ENCODE measurements at places on chromosomes 1 and 21.

DNA sequence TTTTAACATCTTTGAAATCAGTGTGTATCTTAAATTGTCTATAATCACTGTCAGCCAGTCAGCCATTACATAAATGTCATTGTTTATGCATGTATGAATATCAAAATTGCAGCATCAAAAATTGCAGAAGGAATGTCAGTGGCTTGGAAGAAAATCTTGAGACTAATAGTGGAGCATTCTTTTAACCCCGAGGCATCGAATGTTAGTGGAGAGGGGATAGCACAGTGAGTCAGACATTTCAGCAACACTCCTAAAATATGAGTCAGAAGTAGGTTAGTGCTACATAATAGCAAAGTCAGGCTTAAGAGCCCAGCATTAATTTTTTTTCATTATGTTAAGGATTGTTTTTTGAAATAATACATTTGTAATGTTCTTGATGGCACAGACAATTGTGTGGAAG is 45.5 kb downstream of the SNRPE start:
- DNase-seq, result no peak

- peak; percentile 95 for DNase-seq
Measured at GRCh38 chr21:45615145-45615711, 28.3 kb upstream of the PCBP3 start.

- no peak for DNase-seq
Measured at GRCh38 chr1:29655145-29655544, 418.8 kb downstream of the PTPRU start.

DNA sequence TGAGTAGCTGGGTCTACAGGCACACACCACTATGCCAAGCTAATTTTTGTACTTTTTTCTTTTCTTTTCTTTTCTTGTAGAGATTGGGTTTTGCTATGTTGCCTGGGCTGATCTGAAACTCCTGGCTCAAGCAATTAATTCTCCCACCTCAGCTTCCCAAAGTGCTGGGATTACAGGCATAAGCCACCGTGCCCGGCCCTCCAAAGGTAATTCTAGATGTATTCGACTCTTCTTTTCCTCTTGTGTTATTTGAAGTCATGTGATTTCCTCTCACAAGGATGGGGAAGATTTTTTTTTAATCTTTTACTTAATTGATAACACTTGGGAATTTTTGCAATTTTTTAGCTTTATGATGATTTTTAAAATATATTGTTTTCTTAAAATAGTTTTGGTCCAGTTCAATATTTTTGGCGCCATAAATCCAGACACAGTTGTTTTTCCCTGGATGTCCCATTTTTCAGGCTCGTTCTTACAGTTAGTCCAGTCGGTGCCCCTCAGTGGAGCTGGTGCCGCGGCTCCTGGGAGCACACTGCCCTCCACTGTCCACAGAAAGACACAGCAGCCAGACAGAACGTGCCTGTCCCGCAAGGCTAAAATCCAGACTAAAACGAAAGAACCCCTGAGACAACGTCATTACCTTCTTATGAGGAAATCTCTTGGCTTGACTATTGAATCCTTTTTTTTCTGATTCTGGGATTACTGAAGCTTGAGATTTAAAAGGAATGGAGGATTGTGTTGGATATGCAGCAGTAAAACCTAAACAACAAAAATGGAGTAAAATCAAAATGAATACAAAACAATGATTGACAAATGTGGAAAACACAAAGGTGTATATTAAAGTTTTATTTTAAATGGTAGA is 22.4 kb downstream of the STPG1 start:
- peak; percentile 71 for DNase-seq

DNA sequence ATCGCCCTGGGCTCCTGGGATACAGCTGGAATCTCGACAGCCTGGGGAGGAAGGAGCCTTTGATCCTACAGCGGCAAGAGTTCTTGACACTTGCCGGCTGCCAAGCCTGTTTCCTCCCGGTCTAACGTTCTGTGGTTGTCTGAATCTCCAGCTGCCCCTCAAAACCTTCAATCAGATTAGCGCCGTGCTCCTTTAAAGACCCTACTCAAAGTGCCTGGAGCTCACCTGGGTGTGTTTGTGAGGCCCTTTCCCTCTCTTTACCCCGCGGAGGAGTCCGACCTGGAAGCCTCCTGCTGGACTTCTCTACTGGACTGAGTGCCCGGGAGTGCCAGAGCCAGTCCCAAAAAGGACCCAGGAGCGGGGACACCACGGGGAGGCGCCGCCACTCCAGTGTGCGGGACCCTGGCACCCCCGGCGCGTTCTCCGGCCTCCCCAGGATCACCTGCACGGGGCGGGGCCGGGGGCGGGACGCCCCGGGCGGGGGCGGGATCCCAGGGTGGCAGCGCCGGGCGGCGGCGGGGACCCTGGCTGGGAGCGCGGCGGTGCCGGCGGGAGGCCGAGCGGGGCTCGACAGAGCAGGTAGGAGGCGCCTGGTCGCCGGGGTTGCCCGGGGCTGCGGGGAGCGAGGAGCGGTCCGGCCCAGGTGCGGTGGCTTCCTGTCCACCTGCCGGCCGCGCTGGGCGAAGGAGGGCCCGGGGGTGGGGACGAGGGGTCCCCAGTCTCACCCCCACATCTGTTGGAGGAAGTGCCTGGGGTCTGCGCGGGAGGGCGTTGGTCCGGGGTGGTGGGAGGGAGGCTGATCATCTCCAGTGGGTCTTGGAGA is at the start of gene NCMAP:
Gene NCMAP, plus strand, starts transcription at position 497 of the 823 bp plus-strand sequence. CDS start 39,344 bp downstream, outside the sequence.
- peak; percentile 19 for DNase-seq

- no peak for DNase-seq
Measured at GRCh38 chr1:28236656-28237322, 865 bp downstream of the ATP5IF1 start.

DNA sequence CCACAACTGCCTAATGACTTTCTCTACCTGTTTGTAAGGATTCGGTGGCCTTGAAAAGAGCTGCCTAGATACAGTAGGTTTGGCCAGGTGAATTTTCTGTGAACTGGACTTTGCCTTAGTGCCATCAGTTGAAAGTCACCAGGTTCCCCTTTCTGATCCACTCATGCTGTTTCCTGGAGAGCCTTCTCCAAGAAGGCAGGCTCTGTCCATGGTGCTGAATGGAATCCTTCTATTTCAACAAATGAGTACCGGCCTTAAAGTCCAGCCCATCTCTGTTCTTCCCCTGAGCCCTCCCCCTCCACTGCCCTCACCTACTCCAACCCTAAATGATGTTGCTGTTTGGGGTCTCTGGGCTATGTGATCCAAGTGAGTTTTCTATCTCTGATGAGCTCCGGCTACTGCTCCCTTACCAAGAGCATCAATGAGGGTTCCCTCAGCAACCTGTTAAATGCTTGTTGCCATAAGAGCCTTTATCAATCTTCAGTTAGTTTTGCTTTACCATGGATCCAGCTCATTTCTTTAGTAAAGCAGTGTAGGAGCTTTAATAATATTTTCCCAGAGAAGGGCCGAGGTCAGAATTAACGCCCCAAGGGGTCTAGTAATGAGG is 500.4 kb downstream of the PTPRU start:
- no peak for DNase-seq

- no peak for DNase-seq
Measured at GRCh38 chr1:161879261-161879660, 113.1 kb downstream of the ATF6 start.

DNA sequence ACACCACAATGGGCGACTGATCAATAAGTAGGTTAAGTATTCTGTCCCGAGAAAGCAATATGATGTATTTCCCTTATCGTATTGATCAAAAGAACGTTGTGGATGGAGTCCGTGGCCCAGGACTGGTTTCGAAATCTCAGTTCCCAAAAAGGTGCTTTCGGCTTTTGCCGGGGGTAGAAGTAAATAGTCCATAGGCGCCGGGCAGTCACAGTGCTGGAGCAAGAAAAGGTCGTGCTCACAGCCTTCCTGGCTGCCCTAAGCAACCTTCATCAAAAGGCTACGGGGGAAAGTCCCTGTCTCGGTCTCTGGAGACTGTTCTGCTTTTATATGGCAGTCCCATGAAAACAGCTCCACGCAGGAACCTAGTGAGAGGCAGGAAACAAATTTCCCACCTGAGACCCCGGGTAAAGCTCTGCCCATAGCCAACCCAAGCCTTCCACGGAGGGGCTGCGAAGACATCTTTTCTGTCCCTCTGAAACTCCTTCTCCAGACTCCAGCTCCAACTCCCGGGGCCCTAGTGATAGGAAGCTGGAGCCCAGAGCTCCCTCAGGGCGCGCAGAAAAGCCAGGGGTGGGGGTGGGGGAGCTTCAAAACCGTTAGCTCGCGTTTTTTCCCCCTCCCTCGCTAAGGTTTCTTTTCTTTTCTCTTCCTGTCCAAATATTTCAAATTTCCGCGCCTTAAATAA is 7.0 kb downstream of the CDKN2C start:
- peak; percentile 35 for DNase-seq

DNA sequence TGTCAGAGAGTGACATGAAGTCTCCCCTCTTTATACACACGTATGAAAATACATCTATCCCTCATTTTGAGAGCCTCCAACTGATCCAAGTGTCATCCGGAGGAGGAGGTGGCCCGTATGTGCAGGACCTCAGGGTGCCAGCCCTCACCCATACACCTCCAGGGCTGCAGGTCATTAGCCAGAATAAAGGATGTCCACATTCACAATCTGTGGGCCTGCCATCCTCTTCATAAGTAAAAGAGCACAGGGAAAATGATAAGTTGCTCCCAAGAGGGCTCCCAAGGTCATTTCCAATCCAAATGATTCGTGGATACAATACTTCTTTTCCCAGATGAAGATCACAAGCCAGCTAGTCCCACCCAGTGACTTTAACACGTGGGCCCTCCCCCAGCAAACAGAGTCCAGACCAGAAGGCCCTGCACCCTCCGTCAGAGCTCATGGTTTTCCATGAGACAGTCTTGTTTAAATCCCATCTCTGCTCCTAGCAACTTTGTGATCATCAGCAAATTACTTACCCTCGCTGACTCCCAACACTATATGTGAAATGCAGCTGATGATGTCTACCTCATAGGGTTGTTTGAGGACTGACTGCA is 28.6 kb downstream of the RNASEL start:
- no peak for DNase-seq

DNA sequence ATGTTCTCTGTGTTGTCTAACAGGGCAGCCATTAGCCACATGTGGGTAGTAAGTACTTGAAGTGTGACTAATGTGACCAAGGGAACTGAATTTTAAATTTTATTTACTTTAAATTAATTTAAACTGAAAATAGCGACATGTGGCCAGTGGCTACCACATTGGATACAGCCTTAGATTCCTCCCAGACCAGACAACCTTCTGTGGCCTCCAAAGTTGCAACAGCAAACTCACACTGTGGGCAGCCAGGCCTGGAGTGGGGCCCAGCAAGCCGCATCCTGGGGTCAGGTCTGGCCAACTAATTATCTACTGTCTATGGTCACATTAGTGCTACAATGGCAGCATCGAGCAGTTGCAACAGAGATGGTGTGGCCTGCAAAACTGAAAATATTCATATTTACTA is 11.7 kb downstream of the EIF2D start:
- DNase-seq, result no peak

DNA sequence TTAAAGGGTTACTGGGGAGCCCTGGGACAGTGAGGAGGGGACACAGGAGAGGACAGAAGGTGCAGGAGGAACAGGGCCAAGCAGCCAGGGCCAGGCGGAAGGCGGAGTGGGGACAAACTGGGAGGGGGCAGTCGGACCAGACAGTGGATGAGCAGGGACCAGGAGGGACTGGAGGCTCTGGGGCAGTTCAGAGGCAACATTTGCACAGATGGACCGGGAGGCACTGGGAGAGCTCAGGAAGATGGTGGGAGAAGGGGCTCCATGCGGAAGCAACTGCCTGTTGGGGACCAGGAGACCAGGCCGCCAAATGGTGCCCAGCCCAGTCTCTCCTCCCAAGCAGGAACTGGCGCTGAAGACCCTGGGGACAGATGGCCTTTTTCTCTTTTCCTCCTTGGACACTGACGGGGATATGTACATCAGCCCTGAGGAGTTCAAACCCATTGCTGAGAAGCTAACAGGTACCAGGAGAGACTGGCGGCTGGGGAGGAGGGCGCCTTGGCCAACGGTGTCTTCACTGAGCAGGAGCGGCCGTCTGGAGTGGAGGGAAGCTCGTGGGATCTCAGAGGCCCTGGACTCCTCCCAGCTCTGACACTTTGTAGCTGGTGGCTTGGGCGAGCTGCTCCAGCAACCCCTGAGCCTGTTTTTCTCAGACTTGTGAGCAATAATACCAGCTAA is 847 bp downstream of the SELENON start:
- no peak for DNase-seq

Measured in CD4-positive, alpha-beta memory T cell (primary cell).